ENCODE measurements at places on chromosomes 3 and 15. TPM values are rescaled to one million over a fixed set of nuclear protein-coding genes. Genes with fewer than 3 reads are reported as not detected.

DNA sequence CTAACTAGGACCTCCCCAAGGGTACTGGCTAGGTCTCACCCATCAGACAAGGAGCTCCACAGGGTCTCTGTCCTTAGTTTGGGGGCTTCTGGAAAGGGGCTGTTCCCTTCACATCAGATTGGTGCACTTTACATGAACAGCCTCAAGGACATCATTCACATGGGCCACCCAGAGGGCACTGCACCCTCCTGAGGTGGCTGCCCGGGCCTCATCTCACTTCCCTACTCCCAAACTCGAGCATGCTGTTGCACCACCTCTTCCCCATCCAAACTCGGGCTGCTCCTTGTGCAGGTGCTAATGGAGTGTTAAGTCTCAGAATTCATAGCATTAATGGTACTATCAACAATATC is 48.1 kb downstream of the RAB11A start:
- no peak for DNase-seq

SH3BP5 gene
- total RNA-seq = 10.4 TPM

DNA sequence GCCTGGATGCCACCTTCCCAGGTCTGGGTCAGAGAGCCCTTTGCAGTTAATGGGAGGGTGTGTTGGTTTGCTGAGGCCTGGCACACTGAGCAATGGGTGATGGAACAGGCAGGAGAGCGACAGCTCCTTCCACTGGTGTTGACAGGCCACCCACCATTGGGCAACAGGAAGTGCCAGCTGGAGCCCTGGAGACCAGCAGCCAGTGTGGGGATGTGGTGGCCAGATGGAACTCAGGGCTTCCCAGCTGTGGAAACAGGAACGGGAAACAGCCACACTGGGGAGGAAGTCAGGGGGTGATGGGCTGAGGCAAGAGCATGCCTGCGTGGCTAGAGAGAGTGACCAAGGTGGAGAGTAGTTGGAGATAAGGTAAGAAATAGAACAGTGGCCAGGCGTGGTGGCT is 9.3 kb downstream of the PSTPIP1 start:
- DNase-seq = peak; percentile 83

GRCh38 chr3:150956376-150956775 is 16.2 kb downstream of the CLRN1 start:
- no peak for DNase-seq

CILP gene
- total RNA-seq = 3.5 TPM

- DNase-seq = no peak
These were observed 63.5 kb downstream of the MLH1 start for GRCh38 chr3:37056826-37057225.

Data from Right ventricle myocardium superior (tissue), 1 donor.